Aorta (tissue), 5 donors: ENCODE measurements at places on chromosomes 6 and 20. TPM values are rescaled to one million over a fixed set of nuclear protein-coding genes. Genes with fewer than 3 reads are reported as not detected.

Gene STMND1
- not detected for total RNA-seq

Gene SLC22A7
- total RNA-seq: not detected

Gene SAPCD1
- 0.68 TPM for total RNA-seq

Gene OTOR
- not detected for total RNA-seq

Gene FNDC11
- total RNA-seq: not detected

Gene ABHD16A
- 41.8 TPM for total RNA-seq

Gene PPP1R14C
- total RNA-seq: 0.18 TPM

DNA sequence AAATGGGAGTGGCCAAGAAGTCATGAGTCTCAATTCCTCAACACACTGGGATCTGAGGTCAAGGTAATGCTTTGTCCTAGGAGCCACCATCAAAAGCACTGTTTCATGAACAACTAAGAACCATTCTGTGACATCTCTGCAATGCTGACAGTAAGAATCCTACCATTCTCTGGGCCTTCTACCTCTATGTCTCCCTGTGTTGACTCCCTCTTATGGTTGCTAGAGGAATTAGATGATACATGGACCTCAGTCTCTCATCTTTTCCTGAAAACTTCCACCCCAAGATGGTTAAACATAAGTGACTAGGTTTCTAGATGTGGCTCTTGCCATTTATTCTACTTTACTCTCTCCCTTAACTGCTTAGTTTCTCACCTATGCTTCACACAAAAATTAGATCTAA, 9.1 kb downstream of the MTRF1L start:
- DNase-seq: no peak

- no peak for DNase-seq
Measured at GRCh38 chr6:26187292-26187691, 100.1 kb downstream of the HFE start.

GRCh38 chr6:167786853-167787675, 39.6 kb upstream of the AFDN start:
- DNase-seq: no peak

GRCh38 chr6:34940030-34940434, 51.0 kb downstream of the ANKS1A start:
- DNase-seq: no peak

DNA sequence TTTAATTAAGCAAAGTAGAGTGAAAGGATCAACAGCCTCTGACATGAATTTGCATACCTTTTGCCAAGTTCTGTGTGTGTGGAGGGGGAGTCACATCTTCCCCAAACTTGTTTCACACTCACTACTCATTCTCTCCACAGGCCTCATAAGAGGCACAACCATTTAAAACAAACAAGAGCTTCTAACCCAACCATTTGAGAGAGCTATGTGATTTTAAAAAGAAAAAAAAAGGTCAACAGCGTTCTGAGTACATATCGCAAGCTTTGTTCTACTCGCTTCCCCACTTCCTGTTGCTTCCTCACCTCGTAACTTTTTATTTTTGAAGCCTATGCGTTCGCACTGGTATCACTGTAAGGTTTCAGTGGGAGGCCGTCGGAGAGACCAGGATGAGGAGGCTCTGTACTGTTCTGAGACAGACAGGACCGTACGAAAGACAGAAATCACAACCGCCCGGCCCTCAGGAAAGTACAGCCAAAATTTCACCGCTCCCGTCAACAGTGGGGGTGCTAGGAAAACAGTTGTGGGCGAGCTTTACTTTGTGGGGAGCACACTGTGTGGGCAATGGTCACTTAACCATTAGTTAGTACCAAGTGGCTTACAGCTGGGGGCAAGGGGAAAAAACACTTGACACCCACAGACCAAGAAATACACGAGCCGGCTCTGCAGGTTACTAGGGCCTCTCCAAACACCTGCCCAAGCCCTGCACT, 61.3 kb downstream of the TRERF1 start:
- no peak for DNase-seq

GRCh38 chr20:17569616-17570346, at the start of gene DSTN:
Gene DSTN, plus strand, starts transcription at chr20:17570075. Its CDS starts 134 bp downstream, at chr20:17570209.
- DNase-seq: peak; percentile 96

GRCh38 chr6:40948570-40948969, 90.5 kb downstream of the UNC5CL start:
- no peak for DNase-seq

DNA sequence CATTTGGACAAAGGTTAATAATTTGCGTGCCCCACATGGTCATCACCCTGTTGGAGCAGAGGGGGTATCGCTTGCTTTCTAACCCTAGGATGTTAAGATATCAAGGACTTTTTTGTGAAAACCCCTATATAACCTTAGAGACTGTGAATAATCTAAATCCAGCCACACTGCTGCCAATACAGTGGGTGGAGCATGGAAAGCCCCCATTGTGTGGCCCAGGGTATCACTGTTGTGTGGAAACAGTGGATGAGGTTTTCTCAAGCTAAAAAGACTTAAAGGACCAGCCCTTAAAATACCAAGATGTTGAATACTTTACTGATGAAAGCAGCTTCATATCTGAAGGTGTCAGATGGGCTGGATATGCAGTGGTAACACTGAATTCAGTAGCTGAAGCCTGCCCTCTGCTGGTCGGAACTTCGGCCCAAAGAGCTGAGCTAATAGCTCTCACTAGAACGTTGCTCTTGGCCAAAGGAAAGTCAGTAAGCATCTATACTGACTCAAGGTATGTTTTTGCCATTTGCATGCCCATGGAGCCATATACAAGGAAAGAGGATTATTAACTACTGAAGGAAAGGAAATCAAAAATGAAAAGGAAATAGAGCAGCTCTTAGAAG, 695.2 kb downstream of the PHF3 start:
- DNase-seq: peak; percentile 53

DNA sequence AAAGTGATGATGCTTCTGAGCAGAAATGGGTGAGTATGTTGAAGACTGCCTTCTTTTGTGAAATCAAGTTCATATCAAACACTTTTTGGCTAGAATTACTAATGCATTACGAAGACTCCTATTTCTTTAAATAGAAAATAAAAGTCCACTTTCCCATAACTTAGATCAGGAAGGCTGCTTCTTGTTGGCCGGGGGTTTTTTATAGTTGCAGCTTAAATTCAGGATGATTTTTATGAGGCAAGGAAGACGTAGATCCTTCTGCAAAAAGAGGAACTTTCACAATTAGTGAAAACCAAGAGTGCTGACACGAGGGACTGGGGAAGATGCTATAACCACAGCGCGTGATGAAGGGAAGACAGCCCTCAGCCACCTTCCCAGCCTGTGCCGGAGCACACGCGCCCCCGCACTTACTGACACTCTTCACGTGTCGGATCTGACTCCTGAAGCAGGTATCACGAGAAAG, 206.1 kb upstream of the PRDM1 start:
- no peak for DNase-seq
